ENCODE measurements at places on chromosomes 5 and 9. TPM values are rescaled to one million over a fixed set of nuclear protein-coding genes. Genes with fewer than 3 reads are reported as not detected.

DNA sequence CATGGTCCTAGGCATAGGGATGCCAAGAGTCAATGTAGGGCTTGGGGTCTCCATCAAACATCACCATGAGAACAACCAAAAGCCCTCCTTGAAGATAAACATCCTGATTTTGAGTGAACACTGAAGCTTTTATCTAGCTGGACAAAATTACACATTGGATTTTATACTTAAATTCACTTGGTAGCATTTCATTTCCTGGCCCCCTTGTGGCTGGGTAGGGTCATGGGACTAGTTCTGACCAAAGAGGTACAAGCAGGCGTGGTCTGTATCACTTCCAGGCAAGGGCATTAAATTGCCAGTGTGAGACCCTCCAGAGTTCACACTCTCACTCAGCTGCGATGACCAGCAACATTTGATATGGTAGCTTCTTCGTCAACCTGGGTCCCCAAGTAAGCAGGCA, 320.3 kb downstream of the ACTL7B start:
- DNase-seq, result no peak

- no peak for DNase-seq
Measured at GRCh38 chr5:76069061-76069735, 14.0 kb upstream of the SV2C start.

GRCh38 chr5:151240924-151241635, 11.9 kb upstream of the GM2A start:
- no peak for DNase-seq

- no peak for DNase-seq
Measured at GRCh38 chr5:177524941-177525655, 8.3 kb upstream of the DDX41 start.

DNA sequence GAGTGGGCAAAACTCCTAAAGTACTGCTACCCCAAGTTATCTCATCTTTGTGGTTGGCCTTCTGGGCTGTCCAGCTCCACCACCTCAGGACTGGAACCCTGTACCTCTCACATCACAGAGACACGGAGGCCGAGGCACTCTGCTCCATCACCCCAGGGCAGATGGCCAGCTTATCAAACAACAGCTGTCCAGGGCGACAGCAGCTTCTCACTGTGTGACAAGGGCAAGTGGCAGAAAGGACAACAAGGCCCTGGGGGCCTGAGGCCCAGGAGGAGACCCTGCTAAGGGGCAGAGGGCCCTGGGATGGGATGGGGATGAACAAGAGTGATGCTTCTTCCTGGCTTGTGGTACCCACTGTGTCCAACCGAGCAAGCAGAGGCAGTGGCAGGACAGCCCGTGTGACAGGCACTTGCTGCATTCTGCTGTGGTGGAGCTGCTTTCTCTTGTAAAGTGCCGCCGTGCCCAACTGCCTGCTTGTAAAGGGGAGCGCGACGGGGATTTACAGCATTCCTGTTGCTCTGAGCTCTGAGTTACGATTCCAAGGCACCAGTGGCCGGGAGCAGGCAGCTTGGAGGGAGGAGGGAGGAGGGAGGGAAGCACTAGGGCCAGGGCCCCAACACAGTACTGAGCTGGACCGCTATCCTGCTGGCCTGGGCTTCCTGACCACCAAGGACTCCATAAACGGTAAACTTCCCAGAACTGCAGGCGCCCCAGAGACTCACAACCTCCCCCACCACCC, 71.2 kb downstream of the SHB start:
- DNase-seq, result no peak

DNA sequence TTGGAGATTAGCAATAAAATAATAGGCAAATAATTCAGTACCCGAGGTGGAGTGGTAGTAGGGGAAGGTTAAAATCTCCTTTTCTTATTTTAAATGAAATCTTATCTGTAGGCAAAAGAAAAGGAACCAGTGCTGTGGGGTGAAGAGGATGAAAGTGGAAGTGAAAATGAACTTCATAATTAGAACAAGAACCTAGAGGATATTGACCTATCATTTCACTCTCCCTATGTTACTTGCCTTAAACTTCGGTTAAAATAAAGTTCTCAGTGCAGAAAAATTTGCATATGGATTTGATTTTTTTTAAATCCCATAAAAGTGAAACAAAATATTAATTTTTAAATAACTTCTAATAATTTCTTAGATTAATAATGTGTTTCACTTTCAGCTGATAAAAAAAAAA, 1094.9 kb upstream of the C9orf72 start:
- DNase-seq, result no peak

GRCh38 chr9:136059851-136060670, 35.0 kb downstream of the NACC2 start:
- DNase-seq, result peak; percentile 42

GRCh38 chr9:114633438-114634089, 22.5 kb downstream of the TMEM268 start:
- DNase-seq, result no peak

- DNase-seq, result no peak
Measured at GRCh38 chr5:96880444-96881164, 4.3 kb downstream of the ERAP2 start.

GRCh38 chr5:173055722-173055982, 500 bp upstream of the CREBRF start:
- DNase-seq, result no peak

DNA sequence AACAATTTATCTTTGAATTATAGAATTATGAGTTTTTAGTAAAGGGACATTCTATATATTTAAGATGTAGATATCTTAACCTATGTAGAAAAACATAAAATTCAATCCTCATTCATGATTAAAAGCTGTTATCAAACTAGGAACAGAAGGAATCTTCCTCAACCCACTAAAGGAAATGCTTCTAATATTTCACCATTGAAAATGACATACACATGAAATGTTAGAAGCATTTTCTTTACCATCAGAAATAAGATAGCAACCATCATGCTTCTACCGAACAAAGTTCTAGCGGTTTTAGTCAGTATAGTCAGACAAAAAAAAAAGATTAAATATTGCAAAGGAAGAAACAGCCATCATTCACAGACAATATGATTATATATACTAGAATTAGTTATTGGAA, 32.2 kb downstream of the SHOC1 start:
- DNase-seq, result no peak

DNA sequence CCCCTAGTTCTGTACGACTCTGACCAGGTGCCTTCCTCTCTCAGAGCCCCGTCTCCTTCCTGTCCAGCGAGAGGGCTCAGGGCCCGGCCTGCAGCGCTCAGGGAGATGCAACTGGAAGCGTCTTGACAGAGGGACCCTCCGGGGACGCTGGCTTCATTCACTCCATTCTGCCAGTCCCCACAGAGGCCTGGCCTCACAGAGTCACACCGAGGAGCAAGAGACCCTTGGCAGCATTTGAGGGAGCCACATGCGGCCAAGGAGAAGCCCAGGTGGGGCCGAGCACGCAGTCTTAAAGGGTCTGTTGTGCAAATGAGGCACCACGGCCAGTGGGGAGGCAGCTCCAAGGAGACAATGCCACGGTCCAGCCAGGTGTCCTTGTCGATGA, 86.6 kb upstream of the SARDH start:
- DNase-seq, result no peak

DNA sequence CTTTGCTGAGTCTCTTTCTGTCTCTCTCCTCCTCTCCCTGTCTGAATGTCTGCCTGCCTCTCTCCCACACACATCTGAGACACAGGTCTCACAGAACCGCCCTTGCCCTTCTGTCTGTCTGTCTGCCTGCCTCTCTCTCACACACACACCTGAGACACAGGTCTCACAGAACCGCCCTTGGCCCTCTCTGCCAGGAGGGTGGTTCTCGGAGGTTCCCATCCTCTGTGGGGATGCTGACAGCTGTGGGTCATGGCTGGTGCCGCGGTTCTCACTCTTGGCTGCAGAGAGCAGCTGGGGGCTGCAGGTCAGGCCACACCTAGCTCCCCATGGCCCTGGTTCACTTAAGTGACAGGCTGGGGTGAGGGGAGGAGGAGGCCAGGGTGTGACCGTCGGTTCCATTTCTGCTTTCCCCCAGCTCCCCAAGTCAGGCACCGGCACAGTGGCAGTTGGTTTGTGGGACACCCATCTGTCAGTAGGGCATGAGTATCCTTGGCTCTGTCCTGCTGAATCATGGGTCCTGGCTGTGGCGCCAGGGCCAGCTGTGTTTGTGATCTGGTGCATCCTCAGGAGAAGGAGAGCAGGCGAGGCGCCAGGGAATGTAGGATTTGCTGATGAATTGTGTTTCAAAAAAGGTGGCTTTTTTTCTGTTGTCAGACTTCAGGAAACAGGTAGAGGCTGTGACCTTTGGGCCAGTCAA, 42.3 kb upstream of the CLPTM1L start:
- DNase-seq, result no peak

GRCh38 chr5:136927571-136927970, 562.2 kb upstream of the TRPC7 start:
- DNase-seq, result no peak

WDR38 gene
- not detected for total RNA-seq

INSL4 gene
- total RNA-seq, result not detected

HMCN2 gene
- total RNA-seq, result 3.0 TPM

SLC31A1 gene
- total RNA-seq, result 74.9 TPM

All from left lobe of liver (tissue), 2 donors.